Stimulated activated CD4-positive, alpha-beta T cell treated with anti-CD3 and anti-CD28 coated beads, Interleukin-2, amount 100 ng/mL, for 48 hours (primary cell): ENCODE measurements at places on chromosomes 1 and 21.

DNA sequence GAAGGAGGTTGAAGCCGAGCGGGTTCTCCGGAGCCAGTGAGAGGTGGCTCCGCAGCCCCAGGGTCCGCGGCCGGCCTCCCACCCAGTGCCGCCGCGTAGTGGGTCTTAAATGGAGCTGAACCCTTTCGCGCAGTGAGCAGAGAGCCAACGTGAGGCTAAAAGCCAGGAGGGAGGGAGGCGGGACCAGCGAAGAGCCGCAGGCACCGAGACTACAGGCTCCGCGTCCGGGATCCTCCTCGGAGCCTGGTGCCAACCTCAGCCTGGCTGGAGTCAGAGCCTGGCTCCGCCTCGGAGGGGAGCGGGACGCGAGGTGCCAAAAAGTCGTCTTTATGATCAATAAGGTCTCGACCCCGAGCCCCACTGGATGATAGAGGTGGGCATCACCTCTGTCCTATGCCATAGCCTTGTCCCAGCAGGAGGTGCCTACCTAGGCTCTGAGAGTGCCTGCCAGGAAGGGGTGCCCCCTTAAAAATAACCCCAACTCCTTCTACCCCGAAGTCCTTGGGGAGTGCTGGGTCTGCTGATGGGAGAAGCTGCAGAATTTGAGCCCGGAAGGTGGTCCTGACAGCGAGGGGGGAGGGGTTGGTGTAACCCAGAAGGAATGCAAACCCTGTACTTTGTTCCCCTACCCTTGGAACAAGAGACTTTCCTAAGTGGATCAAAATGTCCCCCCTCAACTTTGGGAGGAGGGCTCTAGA is 1.6 kb downstream of the IGSF21 start:
- DNase-seq: no peak

GRCh38 chr1:224488806-224489499 is 54.4 kb upstream of the WDR26 start:
- DNase-seq: no peak

- no peak for DNase-seq
These were observed 38.4 kb upstream of the RAP1A start for GRCh38 chr1:111581166-111581565.

- DNase-seq: no peak
These were observed 29.3 kb downstream of the RAB3B start for GRCh38 chr1:51961231-51961630.

GRCh38 chr21:45466330-45467220 is 61.6 kb downstream of the COL18A1 start:
- no peak for DNase-seq

GRCh38 chr21:20968391-20968790 is 29.8 kb upstream of the NCAM2 start:
- no peak for DNase-seq

GRCh38 chr1:236685917-236686814 is at the start of gene ACTN2:
Gene ACTN2, plus strand, starts transcription at chr1:236686499. Its CDS starts 175 bp downstream, at chr1:236686674.
- peak; percentile 32 for DNase-seq

GRCh38 chr1:30052178-30052577 is 671.2 kb downstream of the MATN1 start:
- no peak for DNase-seq

DNA sequence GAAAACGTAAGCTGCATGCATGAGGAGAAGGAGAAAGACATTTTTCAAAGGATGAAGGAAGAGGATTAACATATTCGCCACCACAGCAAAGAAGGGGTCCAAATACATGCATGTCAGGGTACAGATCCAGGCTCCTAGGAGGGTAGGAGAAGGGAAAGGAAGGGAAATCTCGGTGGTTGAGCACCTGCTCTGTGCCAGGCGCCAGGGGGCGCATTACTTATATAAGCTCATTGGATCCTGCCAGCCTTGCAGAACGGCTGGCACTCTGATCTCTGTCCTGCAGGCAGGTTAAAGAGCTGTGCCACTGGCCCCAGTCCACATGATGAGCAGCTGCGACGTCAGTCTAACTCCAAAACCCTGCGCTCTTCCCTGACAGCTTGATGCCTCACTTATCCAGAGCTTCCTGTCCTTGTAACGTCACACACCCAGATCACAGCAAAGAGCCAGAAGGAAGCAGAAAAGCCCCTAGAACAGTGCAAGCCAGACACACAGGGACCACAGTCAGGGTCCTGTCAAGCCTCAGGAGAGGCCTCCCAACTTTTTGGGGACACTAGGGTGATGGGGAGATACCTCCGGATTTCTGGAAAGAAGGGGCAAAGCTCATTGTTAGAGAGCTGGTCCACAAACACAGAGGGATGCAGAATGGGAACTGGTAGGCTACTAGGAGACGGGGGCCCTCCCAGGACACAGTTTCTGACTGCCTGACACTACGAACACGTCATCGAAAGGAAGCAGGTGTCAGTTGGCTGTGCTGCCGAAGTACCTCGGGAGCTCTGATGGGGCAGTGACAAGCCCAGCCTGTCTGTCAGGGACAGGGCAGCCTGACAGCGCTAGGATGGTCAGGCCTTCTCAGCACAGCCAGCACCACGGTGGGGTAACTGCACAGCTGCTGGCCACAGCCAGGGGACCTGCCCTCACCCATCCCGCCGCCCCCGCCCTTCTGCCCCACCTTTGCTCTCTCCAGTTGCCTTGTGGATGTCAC is 99.1 kb downstream of the BEND5 start:
- peak; percentile 44 for DNase-seq

GRCh38 chr1:37650721-37651120 is 16.0 kb upstream of the RSPO1 start:
- DNase-seq: no peak

DNA sequence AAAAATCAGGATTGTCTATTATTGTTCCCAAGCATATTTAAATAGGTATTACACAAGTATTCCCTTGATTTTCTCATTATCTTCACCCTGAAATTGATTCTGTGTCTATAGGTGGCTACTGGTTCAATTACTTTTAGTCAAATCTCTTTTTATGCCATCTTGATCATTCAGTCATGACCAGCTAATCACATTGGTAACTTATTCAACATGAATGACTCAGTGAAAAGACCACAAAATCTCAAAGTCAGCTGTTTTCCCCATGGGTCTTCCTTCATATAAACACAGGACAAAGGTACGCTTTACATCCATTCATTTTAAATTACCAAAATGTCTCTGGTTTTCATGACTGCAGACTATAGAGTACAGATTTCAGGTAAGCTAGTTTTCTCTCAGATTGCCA is 23.7 kb upstream of the NRIP1 start:
- DNase-seq: no peak

DNA sequence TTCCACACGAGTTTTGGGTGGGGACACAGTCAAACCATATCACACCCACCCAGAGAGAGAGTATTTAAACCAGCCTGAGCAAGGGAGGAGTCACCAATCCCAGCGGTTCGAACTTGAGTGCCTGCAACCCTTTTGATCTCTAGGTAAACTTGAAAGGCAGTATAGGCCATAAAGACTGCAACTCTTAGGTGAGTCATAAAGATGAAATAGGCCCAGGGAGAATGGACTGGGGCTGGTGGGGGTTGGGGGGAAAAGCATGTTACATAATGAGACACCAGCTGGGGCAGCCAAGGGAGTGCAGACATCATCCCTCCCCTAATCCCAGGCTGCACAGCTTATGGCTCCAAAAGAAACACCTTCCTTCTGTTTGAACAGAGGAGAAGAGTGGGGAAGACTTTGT is 99.8 kb upstream of the LHX8 start:
- DNase-seq: no peak

- DNase-seq: no peak
These were observed 113.1 kb upstream of the COL6A1 start for GRCh38 chr21:45868488-45868887.

DNA sequence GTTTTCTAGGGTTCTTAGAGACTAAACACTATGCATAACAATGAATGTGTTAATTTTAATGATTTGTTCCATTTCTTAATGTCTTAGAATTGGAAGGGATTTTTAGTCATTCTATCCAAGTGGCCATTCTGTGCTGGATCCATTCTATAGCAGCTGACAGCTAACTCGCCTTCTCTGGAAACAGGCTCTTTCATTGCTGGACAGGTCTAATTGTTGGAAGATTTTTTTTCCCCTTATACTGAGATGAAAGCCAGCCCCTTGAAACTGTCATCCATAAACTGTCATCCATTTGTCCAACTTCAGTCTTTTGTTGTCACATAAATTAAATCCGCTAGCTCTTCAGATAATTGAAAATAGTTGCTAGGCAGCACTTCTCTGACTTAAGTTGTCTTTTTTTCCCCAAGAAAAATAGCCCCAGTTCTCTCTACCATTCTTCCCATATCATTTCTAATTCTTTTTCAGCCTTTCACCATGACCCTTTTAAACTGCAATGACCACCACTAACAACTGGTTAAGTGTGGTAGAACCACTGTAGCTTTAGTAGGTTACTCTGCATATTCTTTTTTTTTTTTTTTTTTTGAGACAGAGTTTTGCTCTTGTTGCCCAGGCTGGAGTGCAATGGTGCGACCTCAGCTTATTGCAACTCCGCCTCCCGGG is 19.7 kb downstream of the AK4 start:
- no peak for DNase-seq

- peak; percentile 74 for DNase-seq
These were observed 25.1 kb downstream of the NENF start for GRCh38 chr1:212457740-212458338.

DNA sequence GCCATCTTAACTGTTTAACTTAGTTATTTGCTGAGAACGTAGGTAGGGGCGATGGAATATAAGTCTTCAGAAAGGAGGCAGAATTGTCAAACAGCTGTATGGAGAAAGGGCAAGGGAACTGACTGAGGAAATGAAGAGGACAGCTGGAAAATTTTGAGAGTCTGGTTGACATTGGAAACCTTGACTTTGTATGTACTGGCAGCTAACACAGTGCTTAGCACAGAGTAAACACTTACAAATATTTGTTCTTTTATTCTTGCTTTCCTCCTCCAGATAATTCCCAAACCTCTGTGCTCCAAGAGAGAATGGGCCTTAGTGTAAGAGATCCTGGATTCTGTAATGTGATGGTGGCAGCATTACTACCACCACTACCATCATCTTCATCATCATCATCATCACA is 91.3 kb downstream of the ZSCAN20 start:
- no peak for DNase-seq

DNA sequence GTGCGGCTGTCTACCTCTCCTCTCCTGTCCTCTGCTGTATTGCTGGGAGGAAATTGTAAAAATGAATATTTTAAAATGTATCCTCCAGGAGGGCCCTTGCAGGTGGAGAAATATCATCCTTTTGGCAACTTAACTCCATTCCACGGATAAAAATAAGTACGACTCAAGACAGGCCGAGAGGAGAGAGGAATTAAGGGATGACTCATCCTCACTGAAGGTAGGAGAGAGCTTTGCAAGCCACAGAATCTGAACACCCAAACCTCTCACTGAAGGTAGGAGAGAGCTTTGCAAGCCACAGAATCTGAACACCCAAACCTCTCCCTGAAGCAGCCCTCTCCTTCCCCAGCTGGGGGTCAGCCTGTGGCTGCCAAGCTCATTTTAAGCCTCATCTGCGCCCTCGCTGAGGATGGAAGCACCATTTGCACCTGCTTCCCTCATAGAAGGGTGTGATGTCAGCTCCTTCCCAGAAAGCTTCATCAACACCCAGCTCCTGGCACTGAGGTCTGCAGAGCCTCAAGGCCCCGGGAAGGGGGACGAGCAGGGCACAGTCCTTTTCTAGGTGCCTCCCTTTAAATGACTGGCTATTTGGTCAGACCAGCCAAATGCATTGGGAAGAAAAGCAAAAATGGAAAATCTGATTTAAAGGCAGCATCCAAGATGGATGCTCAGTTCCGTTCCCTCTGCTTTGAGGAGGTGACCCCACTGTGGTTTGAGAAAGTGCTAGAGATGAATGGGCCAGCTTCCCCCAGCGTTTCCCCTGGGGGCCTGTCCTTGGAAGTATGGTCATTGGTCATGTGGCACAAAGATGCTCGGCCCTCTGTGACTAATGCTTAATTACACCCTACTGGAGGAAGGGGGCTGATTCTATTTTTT is 12.9 kb upstream of the SELENON start:
- no peak for DNase-seq

GRCh38 chr1:16126743-16127515 is 28.9 kb downstream of the EPHA2 start:
- DNase-seq: no peak

- no peak for DNase-seq
These were observed 266.9 kb downstream of the TGFB2 start for GRCh38 chr1:218611916-218612585.

DNA sequence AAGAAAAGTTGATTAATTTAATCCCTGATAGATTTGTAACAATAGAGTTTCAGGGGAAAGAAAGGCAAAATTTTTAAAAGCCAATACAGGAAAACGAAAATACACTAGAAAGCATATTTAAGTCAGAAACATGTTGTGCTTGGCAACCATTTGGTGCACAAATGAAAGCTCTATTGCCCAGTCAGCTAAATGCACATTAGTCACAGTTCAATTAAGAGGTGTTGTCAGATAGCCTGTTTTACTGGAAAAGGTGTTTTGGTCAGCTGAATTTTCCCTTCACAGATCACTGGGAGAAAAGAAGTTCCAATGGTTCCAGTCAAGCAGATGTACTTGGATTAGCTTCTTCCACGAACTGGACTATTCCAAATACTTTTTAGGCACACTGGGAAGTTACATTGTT is 25.4 kb downstream of the RGS4 start:
- no peak for DNase-seq

- DNase-seq: no peak
These were observed 13.8 kb upstream of the CNN3 start for GRCh38 chr1:94940738-94941137.

DNA sequence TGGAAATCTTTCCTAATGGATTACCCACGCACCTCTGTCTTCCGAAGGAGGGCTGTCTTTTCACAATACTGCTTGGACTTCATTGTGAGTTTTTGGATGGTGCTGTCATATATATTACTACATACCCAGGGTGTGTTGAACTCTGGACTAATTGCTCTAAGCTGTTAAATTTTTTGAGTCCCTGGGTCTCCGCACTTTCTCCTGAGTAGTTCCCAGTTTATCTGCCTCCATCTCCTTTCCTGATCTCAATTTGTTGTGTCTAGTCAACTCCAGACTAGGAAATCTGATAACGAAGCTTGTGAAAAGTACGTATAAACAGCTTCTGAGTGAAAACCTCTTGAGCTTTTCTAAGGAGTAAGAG is 211.1 kb downstream of the ROR1 start:
- DNase-seq: no peak

GRCh38 chr1:61156576-61157467 is 74.5 kb downstream of the NFIA start:
- DNase-seq: no peak

GRCh38 chr1:53686091-53686964 is 52.6 kb downstream of the GLIS1 start:
- no peak for DNase-seq

DNA sequence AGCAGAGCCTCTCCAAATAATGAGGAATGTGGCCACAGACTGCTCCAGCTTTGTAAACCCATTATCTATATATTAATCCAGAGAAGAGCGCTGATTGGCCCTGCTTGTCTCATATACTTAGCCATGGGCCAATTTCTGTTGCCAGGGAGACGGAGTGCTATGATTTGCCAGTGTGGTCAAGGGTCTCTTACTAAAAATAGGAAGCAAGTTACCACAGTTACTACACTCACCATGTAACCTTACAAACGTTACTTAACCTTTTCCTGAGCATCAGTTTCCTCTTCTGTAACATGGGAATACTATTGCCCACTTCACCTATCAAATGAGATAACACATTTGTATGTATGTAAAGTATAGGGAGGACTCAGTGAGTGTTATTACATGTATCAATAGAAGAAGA is 7.7 kb upstream of the S100A2 start:
- no peak for DNase-seq

- no peak for DNase-seq
These were observed 53.3 kb upstream of the TINAGL1 start for GRCh38 chr1:31523012-31523411.
